ENCODE measurements at places on chromosomes 1 and 21. TPM values are rescaled to one million over a fixed set of nuclear protein-coding genes. Genes with fewer than 3 reads are reported as not detected.

The ST6GALNAC3 gene
- 0.47 TPM for total RNA-seq

The RGS4 gene
- total RNA-seq = not detected

The AMY1B gene
- not detected for total RNA-seq

The UBL4B gene
- total RNA-seq = not detected

The LCE6A gene
- total RNA-seq = not detected

The BGLAP gene
- total RNA-seq = 0.46 TPM

The MPZ gene
- 0.37 TPM for total RNA-seq

The RAP1A gene
- 27.9 TPM for total RNA-seq

The LRRC53 gene
- not detected for total RNA-seq

The RCSD1 gene
- 0.05 TPM for total RNA-seq

The BTBD19 gene
- 3.0 TPM for total RNA-seq

The ST6GALNAC5 gene
- not detected for total RNA-seq

The ZNF670 gene
- total RNA-seq = 3.1 TPM

The BARHL2 gene
- total RNA-seq = not detected

The MPL gene
- total RNA-seq = 0.14 TPM

The HES2 gene
- 4.0 TPM for total RNA-seq

The NPHS2 gene
- total RNA-seq = not detected

The NEK7 gene
- total RNA-seq = 12.7 TPM

The S100A5 gene
- total RNA-seq = 0.70 TPM

The NTMT2 gene
- not detected for total RNA-seq

The KIF2C gene
- 41.8 TPM for total RNA-seq

The MARK1 gene
- total RNA-seq = 0.18 TPM

The CHRM3 gene
- total RNA-seq = 0.06 TPM

The NR5A2 gene
- total RNA-seq = 5.2 TPM

The IL10 gene
- not detected for total RNA-seq

The UTS2 gene
- total RNA-seq = not detected

The ZNF672 gene
- total RNA-seq = 25.3 TPM

The KRTCAP2 gene
- total RNA-seq = 243 TPM

The GBP2 gene
- total RNA-seq = 1.0 TPM

The CCDC28B gene
- total RNA-seq = 2.5 TPM

The MYCBP gene
- total RNA-seq = 22.3 TPM

The TMCO1 gene
- total RNA-seq = 161 TPM

The GPBP1L1 gene
- 32.6 TPM for total RNA-seq

The CFAP141 gene
- not detected for total RNA-seq

The LY9 gene
- total RNA-seq = 0.06 TPM

The FNDC5 gene
- 0.44 TPM for total RNA-seq

The PPFIA4 gene
- 0.33 TPM for total RNA-seq

The ADGRB2 gene
- total RNA-seq = 7.5 TPM

The ADAMTSL4 gene
- total RNA-seq = 5.6 TPM

The CLCNKA gene
- total RNA-seq = not detected

The RAB3B gene
- 5.1 TPM for total RNA-seq

The SLC25A34 gene
- 0.31 TPM for total RNA-seq

The HFM1 gene
- total RNA-seq = not detected

The THEM5 gene
- not detected for total RNA-seq

The GADD45A gene
- total RNA-seq = 48.1 TPM

The FOXD2 gene
- total RNA-seq = 0.49 TPM

The SERPINC1 gene
- total RNA-seq = 0.06 TPM

The SH3BGR gene
- total RNA-seq = 1.2 TPM

The RIPK4 gene
- total RNA-seq = 16.3 TPM

The GSTM1 gene
- not detected for total RNA-seq

The CTBS gene
- total RNA-seq = 5.8 TPM

The TIAM1 gene
- 0.74 TPM for total RNA-seq

The TPTE gene
- total RNA-seq = not detected

The TDRD10 gene
- total RNA-seq = not detected

Data from A549 treated with CORT108297 at 1 μM for 4 hours (cell line).